ENCODE measurements at places on chromosomes 1 and 21.

- no peak for DNase-seq
Observed at GRCh38 chr1:159144571-159144970, 26.8 kb upstream of the CADM3 start.

- peak; percentile 83 for DNase-seq
Observed at GRCh38 chr1:36650200-36651065, 167.7 kb upstream of the CSF3R start.

DNA sequence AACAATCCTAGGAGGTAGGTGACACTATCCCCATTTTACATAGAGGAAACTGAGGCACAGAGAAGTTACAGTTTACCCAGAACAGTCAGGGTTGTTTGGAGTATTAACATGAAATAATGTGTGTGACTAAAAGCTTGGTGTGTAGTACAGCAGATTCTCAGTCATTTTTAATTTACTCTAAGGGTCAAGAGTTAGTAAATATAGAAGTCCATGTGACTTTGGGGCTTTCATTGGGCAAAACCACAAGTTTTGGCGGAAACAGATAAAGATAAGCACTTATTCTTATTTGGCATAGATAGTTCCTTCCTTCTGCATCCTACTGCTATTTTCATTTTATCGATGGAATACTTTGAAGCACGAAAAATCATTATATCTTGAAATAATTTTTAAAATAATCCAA is 128.5 kb downstream of the DNM3 start:
- DNase-seq: no peak

GRCh38 chr1:89719502-89720306 is 86.8 kb downstream of the LRRC8C start:
- DNase-seq: no peak

DNA sequence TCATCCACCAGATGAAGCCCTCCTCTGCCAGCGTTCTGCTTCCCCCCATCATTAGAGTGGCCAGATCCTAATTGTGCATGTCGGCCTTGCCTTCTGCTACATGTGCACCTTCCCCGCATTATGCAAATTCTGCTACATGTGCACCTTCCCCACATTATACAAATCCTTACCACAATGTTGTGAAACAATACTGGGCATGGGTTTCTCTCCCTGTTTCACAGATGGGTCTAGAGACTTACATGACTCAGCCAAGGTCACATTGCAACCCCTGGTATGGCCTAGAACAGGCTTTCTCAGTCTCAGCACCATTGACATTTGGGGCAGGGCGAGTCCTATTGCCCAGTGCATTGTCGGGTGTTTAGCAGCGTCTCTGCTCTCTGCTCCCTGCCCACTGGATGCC is 1.0 kb upstream of the CELA2A start:
- DNase-seq: no peak

GRCh38 chr1:1398677-1399186 is 403 bp downstream of the CCNL2 start:
- peak; percentile 33 for DNase-seq
